Activated CD4-positive, alpha-beta T cell treated with anti-CD3 and anti-CD28 coated beads, Interleukin-2, amount 10 ng/mL, durations not matched to agents 7 days and 5 days (primary cell): ENCODE measurements at places on chromosomes 12 and 14. TPM values are rescaled to one million over a fixed set of nuclear protein-coding genes. Genes with fewer than 3 reads are reported as not detected.

DNA sequence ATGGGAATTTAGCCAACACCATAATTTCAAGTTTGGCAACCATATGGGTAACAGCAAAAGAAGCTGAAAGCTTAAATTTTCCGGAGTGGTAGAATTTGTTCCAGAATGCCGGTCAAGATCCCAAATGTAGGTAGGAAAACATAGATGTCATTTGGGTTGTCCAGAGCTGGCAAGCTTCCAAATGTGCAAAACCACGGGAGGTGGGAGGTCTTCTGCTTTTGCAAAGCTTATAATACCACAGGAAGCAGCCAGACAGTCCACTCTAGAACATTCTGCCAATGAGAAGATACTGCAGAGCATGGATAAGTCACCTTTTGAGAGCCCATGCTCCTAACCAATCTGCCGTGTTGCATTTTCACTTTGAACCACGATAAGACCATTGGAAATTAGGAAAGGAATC, 26.4 kb upstream of the BATF start:
- no peaks in the 10 kb centered on the region for H3K36me3 ChIP-seq
- peaks cover 44% of the 10 kb centered on the region for H3K4me1 ChIP-seq
- H3K27ac ChIP-seq, result no peak overlapping the region
- no peak for DNase-seq

- H3K27ac ChIP-seq, result no peak overlapping the region
- H3K4me3 ChIP-seq, result no peak overlapping the region
- H3K36me3 ChIP-seq, result no peaks in the 10 kb centered on the region
- H3K27me3 ChIP-seq, result no peaks in the 10 kb centered on the region
- DNase-seq, result no peak
- peaks cover 15% of the 10 kb centered on the region for H3K4me1 ChIP-seq
Measured at GRCh38 chr14:31239741-31240140, 32.1 kb upstream of the HECTD1 start.

- no peak overlapping the region for H3K27ac ChIP-seq
- H3K4me1 ChIP-seq, result peaks cover 26% of the 10 kb centered on the region
- peaks cover 3% of the 10 kb centered on the region for H3K36me3 ChIP-seq
- H3K27me3 ChIP-seq, result peaks cover 3% of the 10 kb centered on the region
- peak; percentile 9 for DNase-seq
- no peak overlapping the region for H3K4me3 ChIP-seq
Measured at GRCh38 chr12:59583003-59583712, 12.7 kb upstream of the SLC16A7 start.

DNA sequence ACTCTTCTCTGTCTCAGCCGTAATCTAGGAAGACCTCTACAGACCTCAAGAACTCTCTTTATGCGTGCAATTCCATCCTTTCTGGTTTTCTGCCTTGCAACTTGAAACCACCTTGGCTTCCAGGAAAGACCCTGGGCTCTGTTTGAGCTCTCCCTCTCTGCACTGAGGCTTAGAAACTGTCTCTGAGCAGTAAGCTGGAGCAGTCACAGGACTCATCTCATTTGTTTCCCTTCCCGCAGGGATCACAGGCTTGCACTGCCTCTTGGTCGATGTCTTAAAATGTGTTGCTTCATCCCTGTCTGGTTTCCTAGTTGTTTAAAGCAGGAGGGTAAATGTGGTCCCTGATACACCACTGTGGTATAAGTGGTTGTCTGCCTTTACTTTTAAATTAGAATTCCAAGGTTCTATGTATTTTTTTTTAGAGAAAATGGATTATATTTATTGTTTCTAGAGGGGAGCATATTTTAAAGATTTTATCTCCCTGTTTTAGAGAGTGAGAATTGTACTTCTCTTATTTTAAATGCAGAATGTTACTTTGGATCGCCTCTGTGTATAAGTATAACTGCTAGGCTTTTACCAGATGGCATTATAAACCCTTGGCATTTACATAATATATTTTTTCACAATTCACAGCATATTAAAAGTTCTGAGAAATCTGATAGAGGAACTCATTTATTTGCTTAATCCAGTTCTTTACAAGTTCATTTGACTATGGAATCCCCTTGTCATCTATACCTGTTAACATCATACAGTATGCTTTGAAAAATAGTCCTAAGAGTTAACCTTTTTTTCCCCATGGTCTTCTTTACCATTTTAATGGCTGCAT, 26.4 kb downstream of the EID3 start:
- H3K4me3 ChIP-seq, result no peak overlapping the region
- no peak for DNase-seq
- H3K36me3 ChIP-seq, result peaks cover 37% of the 10 kb centered on the region
- no peak overlapping the region for H3K27ac ChIP-seq
- H3K27me3 ChIP-seq, result no peaks in the 10 kb centered on the region
- no peaks in the 10 kb centered on the region for H3K4me1 ChIP-seq

GRCh38 chr12:293199-293598, 30.6 kb upstream of the SLC6A13 start:
- H3K36me3 ChIP-seq, result peaks cover 71% of the 10 kb centered on the region
- no peak for DNase-seq
- H3K27me3 ChIP-seq, result no peaks in the 10 kb centered on the region
- H3K4me1 ChIP-seq, result no peaks in the 10 kb centered on the region
- H3K4me3 ChIP-seq, result no peak overlapping the region

DNA sequence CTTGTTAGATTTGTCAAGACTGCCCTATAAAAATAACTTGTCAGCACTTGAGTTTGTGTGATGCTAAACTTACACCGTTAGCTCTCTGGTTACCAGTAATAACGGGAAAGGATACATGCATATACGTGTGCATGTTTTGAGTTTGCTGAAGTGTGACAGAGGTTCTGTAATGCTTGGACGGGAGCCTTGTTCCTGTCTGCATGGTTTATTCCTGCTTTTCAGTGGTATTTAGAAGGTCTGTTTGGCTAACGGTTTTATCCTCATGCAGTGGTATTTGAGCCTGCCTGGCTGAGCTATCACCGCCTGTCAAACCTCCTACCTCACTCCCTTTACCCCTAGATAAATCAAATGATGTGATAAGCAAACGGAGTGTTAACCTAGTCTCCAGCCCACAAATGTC, 305.6 kb downstream of the GALC start:
- H3K27me3 ChIP-seq, result no peaks in the 10 kb centered on the region
- no peaks in the 10 kb centered on the region for H3K4me1 ChIP-seq
- no peak for DNase-seq

- H3K27ac ChIP-seq, result peak overlapping the region; percentile 31
- H3K4me1 ChIP-seq, result peaks cover 4% of the 10 kb centered on the region
- no peak overlapping the region for H3K4me3 ChIP-seq
- H3K27me3 ChIP-seq, result no peaks in the 10 kb centered on the region
Measured at GRCh38 chr12:71780237-71780822, 25.7 kb downstream of the RAB21 start.

GRCh38 chr12:89906178-89906577, 197.5 kb upstream of the ATP2B1 start:
- no peaks in the 10 kb centered on the region for H3K27me3 ChIP-seq
- no peaks in the 10 kb centered on the region for H3K36me3 ChIP-seq
- no peaks in the 10 kb centered on the region for H3K4me1 ChIP-seq

DNA sequence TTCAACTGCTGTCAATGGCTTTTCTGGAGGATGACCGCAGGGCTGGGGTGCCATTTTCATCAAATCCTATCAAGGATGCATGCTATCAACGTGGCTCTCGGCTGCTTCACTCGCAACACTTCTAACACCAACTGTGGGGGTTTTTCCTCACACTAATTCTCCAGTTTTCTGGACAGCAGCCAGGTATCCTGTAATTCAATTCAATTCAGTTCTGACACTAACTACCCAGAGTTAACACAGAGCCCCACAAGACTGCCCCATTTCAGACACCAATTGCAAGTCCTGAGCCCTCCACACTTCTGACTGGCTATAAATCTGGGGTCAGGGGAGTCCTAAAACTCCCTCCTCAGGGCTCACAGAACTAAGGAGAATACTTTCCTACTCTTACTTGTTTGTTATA, 55.3 kb upstream of the TMCC3 start:
- H3K27me3 ChIP-seq, result peaks cover 10% of the 10 kb centered on the region
- H3K4me1 ChIP-seq, result no peaks in the 10 kb centered on the region
- no peak overlapping the region for H3K27ac ChIP-seq
- DNase-seq, result no peak
- H3K36me3 ChIP-seq, result no peaks in the 10 kb centered on the region

GRCh38 chr14:22630066-22630465, 14.1 kb downstream of the OR6J1 start:
- no peak overlapping the region for H3K4me3 ChIP-seq
- peaks cover 10% of the 10 kb centered on the region for H3K27me3 ChIP-seq
- H3K36me3 ChIP-seq, result no peaks in the 10 kb centered on the region
- H3K27ac ChIP-seq, result no peak overlapping the region

DNA sequence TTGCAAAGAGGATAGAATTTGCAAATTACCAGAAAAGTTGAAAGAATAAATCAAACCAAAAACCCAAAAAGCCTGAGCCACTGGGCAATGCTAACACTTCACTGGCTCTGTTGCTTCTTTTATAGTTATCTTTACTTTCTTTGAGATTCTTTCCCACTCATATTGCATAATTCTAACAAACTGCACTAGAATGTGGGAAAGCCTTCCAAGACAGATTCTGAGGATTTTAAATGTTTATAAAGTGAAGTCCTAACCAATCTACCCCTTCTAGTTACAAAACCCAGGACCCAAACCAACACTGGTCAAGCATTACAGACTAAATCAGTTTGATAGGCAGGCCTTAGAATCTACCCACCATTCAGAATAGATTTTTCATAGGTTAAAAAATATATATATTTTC, 150.9 kb downstream of the MED13L start:
- DNase-seq, result no peak
- no peak overlapping the region for H3K4me3 ChIP-seq
- peaks cover 53% of the 10 kb centered on the region for H3K4me1 ChIP-seq
- H3K27ac ChIP-seq, result no peak overlapping the region
- peaks cover 3% of the 10 kb centered on the region for H3K36me3 ChIP-seq

DNA sequence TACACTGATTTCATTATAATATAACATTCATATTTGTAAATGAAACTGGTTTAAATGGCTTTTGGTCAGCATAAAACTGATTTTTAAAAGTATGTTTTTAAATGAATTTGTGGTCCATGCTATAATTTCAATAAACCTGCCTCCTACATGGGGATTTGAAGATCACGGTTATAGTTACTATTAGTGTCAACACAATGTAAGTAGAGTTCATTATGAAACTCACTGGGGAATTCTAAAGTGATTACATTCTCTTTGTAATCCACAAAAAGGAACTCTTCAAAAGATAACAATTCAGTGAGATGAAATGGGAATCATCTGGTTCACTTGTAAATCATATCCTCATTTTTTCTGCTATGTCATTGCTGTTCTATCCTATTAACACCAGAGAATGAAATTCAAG, 204.5 kb upstream of the G2E3 start:
- no peak for DNase-seq
- H3K27ac ChIP-seq, result no peak overlapping the region
- H3K36me3 ChIP-seq, result no peaks in the 10 kb centered on the region

DNA sequence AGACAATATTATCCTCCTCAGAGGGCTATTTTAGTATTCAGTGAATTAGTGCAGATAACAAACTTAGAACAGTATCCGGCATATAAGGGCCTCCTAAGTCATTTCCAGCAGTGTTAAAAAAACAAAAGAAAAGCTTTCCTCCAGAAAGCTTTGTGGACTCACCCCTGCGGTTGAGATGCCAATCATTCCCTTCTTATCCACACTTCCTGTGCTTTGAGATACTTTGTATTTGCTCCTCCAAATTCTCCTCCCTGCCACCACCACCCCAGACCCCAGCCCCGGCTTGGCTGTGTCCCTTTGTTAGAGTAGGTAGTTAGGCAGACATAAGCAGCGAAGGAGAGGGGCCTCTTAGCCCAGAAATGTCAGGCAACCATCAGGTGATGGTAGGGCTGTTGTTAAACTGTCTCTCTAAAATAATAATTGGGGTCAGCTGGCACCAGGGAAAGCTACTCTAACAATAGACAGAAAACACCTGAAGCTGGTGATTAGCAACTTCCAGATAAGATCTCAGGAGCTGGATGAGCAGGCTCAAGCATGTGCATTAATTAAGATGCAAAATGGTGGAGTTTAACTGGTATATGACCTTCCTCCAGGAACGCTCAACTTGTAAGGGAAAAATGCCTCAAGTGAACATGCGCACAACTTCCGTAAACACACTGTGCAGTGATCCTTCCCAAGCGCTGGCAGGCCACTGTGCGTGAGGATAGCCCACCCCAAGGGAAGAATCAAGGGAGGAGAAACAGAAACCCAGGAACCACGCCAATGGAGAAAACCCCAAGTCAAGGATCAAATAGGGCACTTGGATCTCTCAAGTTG, 152.1 kb upstream of the EEA1 start:
- H3K27ac ChIP-seq, result no peak overlapping the region
- DNase-seq, result no peak
- H3K4me1 ChIP-seq, result no peaks in the 10 kb centered on the region

- H3K36me3 ChIP-seq, result no peaks in the 10 kb centered on the region
- H3K4me1 ChIP-seq, result no peaks in the 10 kb centered on the region
Measured at GRCh38 chr12:115166698-115167315, 482.8 kb upstream of the TBX3 start.

GRCh38 chr14:103721334-103722120, 5.9 kb downstream of the ZFYVE21 start:
- peaks cover 35% of the 10 kb centered on the region for H3K4me1 ChIP-seq
- H3K4me3 ChIP-seq, result no peak overlapping the region
- no peaks in the 10 kb centered on the region for H3K36me3 ChIP-seq
- no peak for DNase-seq
- H3K27me3 ChIP-seq, result no peaks in the 10 kb centered on the region

DNA sequence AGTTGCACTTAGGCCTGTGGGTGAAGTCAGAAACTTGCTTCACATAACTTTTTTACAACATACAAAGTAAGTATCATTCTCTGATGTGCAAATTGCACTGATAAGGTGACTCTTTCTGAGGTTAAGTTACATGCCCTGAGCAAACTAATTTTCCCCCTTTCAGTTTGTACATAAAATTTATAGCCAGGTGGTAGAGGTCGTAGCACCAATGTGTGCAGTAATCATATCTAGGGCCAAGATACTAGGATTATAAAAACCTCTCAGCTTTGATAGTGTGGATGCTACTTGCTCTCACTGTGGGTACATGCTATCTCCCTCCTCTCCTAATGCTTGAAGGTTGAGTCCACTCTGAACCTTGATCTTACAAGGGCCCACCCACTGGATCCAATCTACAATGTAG, 130.7 kb upstream of the CPNE8 start:
- H3K27me3 ChIP-seq, result no peaks in the 10 kb centered on the region
- no peak overlapping the region for H3K4me3 ChIP-seq
- H3K27ac ChIP-seq, result no peak overlapping the region
- no peaks in the 10 kb centered on the region for H3K36me3 ChIP-seq
- no peak for DNase-seq

GRCh38 chr14:82805892-82806825, 1272.5 kb upstream of the SEL1L start:
- no peak overlapping the region for H3K27ac ChIP-seq
- no peak for DNase-seq
- no peaks in the 10 kb centered on the region for H3K27me3 ChIP-seq
- H3K4me1 ChIP-seq, result no peaks in the 10 kb centered on the region
- no peaks in the 10 kb centered on the region for H3K36me3 ChIP-seq
- no peak overlapping the region for H3K4me3 ChIP-seq

Gene SUPT16H
- total RNA-seq, result 125 TPM

Gene AKAP3
- total RNA-seq, result 2.5 TPM

Gene FAM90A1
- total RNA-seq, result 0.15 TPM

Gene SYNE2
- total RNA-seq, result 192 TPM

Gene SERPINA12
- total RNA-seq, result not detected

Gene SCN8A
- 0.67 TPM for total RNA-seq

Gene TAS2R50
- total RNA-seq, result 1.1 TPM
